Lower leg skin (tissue), 4 donors: ENCODE measurements at places on chromosomes 11 and 22.

DNA sequence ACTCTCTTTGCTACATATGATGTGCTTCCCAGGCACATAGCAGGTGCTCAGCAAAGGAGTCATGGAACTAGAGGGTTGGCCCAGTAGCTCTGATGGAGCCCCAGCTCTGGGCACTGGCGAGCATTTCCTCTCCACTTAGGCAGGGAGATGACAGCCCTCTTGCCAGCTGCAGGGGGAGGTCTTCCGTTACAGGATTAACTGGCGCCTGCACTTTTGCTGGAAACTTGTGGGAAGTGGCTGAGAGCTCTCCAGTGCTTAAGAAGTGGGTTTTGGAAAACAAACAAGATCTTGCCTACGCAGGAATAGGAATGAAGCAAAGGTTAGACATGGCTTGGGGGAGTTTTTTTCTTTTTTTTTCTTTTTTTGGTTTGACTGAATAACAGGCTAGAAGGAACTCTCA is 75.5 kb downstream of the MICAL2 start:
- no peak for DNase-seq

DNA sequence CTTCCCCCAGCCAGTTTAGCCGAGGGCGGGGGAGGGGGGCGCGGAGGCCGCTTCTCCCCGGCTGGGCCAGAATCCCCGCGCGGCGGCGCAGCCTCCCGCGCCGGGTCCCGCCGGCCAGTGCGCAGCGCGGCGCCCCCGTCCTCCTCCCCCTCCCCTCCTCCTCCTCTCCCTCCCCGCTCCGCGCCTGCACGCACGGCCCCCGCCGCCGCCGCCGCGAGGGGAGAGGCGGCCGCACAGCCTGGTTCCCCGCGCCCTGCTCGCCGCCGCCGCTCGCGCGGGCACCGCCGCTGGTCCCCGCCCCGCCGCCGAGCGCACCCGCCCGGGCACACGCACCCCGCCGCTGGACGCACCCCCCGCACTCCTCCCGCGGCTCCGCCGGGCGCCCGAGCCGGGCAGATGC is at the start of gene FLRT1:
FLRT1 (plus strand) TSS at position 356 of the 400 bp plus-strand sequence. CDS start 80,337 bp downstream, outside the sequence.
- no peak for DNase-seq

- no peak for DNase-seq
These were observed 56.8 kb downstream of the CD6 start for GRCh38 chr11:61028135-61028729.

DNA sequence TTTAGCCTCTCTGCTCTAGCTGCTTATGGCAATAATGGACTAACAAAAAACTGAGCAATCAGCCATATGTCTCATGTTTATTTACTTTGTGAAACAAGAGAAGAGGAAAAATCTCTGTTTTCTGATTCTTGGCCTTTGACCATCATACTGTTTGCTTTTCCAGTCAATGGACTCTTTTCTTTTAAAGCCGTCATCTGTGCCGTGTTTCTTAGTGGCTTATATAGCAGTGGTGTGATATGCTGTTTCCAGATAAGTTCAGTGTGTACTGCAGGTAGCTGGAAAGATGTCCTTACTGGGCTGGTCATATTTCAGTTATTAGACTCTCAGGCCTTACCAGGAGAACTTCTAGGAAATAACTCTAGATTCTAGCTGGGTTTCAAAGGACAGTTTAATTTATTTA is 33.6 kb upstream of the TECTA start:
- DNase-seq, result no peak

DNA sequence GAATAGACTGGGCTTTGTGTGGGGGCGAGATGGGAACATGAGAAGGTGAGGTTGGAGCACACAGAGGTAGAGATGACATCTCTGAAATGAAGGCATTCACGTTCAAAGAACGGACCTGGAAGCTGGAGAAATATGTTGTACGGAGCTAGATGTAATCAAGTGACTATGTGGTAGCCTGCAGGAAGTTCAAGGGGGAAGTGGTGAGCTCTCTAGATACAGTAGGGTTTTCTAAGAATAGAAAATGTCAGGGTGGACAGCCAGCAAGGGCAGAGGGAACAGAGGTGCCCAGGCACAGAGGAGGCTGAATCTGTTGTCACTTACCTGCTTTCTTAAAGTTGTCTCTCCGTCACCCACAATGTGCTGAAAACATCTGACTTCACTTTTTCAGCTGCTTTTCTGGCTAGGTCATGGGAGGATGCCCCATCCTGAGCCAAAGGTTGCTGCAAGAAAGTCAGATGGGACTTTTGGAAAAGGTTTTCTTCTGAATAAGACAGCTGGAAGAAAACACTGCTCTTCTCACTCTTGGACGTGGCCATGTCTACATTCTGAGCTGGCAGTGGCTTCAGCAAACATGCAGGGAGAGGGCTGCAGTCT is 171.5 kb upstream of the B3GAT1 start:
- no peak for DNase-seq

DNA sequence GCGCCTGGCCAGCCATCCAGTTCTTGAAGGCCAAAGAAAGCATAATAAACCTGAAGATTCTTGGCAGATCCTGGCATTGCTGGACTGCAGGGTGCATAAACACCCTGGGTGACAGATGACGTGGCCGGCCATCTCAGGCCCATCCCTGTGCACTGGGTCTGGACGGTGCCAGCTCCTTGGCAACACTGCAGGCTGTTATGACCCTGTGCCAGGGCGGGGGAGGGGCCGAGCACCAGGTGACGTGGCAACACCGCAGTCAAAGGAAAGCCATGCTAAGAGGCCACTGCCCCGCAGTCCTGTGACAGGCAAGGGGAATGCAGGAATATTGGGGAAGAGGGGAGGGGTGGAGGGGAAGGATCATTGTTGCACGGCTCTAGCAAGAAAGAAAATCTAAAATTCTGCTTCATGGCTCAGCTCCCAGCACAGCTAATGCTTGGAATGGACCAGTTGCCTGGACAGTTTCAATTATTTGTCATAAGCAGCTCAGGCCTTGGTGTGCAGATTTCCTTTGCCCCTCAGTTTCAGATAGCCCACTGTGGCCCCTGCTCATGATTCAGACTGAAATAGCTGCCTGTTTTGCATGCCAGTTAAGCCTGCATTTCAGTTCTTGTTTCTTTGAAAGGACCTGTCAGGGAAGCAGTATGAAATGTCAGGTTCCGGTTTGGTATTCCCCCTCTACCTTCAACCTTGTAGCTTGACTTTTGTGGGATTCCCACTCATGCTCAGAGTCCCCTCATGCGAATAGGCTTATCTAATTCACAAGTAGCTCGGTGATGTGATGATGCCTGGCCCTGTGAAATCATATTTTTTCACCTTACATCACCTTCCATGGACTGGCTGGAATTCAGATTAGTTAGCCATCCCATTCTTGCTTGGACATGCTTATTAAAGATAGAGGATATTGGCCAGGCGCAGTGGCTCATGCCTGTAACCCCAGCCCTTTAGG is 29.7 kb upstream of the DDX6 start:
- peak; percentile 87 for DNase-seq

GRCh38 chr11:114346709-114347141 is 50.5 kb downstream of the NNMT start:
- DNase-seq, result no peak

GRCh38 chr11:1823376-1824220 is 11.2 kb upstream of the SYT8 start:
- DNase-seq, result no peak

- no peak for DNase-seq
These were observed 22.6 kb upstream of the MGAT3 start for GRCh38 chr22:39434243-39434653.

- DNase-seq, result no peak
These were observed 203.4 kb downstream of the FAM76B start for GRCh38 chr11:95586155-95586554.

DNA sequence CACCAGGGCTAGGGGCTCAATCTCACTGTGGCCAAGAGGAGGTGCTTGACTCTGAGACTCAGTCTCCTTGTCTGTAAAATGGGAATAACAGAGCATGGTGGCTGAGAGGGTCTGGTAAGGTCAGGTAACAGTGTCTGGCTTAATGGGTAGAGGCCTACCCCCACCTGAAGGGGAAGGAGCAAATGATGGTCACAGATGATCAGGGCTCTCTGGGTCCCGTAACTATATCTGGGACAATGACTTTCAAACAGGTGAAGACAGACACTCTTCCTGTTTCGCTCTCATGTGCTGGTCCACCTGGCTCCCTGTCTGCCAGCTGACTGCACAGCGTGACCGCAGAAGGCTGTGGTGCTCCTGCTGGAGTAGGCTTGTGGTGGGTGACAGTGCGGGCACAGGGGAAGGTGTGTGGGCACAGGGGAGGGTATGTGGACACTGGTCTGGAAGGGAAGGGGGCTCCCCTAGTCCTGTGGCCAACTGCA is 4.0 kb downstream of the A4GALT start:
- no peak for DNase-seq

- DNase-seq, result no peak
These were observed 17.8 kb upstream of the CASTOR1 start for GRCh38 chr22:30307041-30307574.

GRCh38 chr11:13104619-13105236 is 95.6 kb downstream of the RASSF10 start:
- no peak for DNase-seq

GRCh38 chr11:131770801-131771200 is 400.4 kb downstream of the NTM start:
- DNase-seq, result no peak

GRCh38 chr22:18970176-18970947 is 34.3 kb upstream of the PRODH start:
- no peak for DNase-seq

- no peak for DNase-seq
These were observed 77.0 kb upstream of the NCAM1 start for GRCh38 chr11:112884012-112884767.

DNA sequence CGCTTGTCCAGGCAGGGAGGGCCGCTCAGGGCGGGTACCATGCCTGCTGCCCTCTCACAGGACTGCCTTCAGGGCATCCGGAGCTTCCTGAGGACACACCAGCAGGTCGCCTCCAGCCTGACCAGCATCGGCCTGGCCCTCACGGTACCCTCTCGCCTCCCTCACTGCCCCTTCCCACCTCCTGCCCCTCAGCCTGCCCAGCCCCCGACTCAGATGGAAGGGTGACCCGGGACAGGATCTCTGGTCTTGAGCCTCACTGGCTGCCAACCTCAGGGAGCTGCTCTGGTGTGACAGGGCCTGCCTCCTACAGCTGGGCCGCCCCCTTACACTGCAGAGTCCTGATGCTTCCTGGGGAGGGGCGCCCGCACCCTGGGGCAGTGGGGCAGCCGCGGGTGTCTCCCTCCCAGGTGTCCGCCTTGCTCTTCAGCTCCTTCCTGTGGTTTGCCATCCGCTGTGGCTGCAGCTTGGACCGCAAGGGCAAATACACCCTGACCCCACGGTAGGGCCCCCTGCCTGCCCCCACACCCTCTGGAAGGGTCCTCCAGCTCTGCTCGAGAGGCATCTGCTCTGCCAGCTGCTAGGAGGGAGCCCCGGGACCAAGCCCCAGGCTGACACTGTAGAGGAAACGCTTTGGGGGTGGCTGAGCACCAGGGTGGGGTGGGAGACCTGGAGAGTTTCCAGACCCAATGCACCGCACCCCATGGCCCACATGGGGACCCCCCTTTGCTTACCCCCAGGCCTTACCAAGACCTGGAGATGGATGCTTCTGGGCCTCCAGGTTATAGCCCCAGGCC is 14.6 kb downstream of the TSPAN32 start:
- DNase-seq, result no peak
